Lower lobe of right lung (tissue), 2 donors: ENCODE measurements at places on chromosomes 5 and 9.

DNA sequence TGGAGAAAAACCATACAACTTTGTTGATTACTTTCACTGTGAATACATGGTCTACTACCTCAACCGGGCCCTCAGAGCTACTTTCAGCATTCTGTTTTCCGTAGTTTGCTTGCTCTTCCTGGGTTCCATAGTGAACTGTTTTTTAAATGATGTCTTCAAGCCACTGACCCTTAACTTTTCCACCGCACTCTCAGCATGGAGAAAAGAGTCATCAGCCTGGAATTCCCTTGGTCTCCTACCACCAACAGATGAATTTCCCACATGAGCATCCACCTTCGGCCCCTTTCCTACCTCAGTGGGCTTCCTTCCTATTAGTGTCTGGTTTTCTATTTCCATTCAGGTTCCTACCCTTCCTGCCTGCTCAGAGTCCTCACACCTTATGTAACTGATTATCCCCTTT lies 135.9 kb upstream of the ADAMTSL1 start:
- DNase-seq = no peak

DNA sequence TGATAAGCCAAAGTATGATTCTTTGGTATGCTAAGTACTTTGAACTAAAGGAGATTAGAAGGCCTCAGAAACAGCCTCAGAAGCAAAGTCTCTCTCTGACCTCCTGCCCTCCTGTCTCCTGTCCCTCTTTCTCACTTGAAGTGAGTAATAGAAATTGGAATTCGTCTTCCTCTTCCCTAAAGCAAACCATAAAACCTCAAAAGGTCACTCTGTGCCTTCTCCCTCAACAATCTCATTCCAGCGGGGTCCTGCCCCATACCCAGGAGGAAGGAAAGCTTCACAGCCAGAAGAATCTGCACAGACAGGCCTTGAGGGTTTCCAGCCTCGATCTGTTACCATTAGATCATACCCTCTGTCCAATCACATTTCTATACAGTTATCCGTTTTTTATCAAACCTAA lies 87.8 kb downstream of the HAPLN1 start:
- DNase-seq = no peak

- DNase-seq = no peak
These were observed 67.4 kb downstream of the VCAN start for GRCh38 chr5:83538786-83539462.

- DNase-seq = no peak
These were observed 32.8 kb downstream of the CEP72 start for GRCh38 chr5:644971-645370.

- DNase-seq = no peak
These were observed 1537.6 kb upstream of the CDH9 start for GRCh38 chr5:28576022-28576421.

DNA sequence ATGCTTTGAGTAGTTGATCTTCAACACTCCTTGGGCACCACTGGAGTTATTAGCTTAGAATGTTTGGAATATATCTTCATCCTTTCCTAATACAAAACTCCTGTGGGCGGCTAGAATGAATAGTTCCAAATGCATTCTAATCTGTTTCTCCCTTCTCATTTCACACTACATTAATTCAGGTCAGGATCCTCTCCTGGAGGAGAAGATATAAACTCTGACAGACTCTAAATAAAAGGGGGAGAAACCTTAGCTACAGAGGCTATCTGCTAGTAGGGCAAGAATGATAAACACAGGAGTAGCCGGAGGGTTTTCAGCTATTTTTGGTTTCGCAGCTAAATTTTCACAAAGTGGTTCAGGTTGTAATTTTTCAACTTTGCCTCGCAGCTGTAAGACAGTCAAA lies 45.2 kb upstream of the FAM240B start:
- no peak for DNase-seq

GRCh38 chr5:150052226-150052955 lies 34.0 kb downstream of the CSF1R start:
- DNase-seq = no peak
